Activated T-cell treated with anti-CD3 and anti-CD28 coated beads for 48 hours (primary cell): ENCODE measurements at places on chromosomes 13 and 19.

DNA sequence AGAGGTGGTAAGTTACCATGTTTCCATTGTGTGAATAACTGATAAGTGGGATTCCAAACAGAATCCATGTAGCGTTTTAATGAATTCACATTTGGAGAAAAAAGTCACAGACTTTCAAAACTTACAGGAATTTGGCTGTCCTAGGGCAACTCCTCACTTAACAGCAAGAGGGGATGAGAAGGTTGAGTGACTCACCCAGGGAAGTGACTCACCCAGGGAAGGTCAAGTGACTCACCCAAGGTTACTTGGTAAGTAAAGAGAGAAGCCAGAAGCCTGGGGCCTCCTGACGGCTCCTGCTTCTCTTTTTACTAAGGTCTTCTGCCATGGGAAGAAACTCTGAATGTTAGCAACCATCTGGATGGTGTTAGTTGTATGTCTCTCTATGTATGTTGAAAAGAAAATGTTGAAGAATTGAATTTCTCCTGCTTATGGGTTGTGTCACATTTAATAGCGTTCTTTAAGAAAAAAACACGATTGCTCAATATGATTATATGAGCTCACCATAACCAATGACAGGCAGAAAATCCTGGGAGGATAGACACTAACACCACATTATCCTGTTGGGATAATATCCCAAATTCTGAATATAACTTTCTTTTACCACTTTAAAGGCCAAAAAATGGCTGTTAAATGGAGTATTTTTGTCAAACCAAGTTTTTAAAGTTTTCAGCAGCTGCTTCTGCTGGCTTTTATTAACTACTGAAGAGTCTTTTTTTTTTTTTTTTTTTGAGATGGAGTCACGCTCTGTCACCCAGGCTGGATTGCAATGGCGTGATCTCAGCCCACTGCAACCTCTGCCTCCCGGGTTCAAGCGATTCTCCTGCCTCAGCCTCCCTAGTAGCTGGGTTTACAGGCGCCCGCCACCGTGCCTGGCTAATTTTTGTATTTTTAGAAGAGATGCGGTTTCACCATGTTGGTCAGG lies 195.6 kb downstream of the GGACT start:
- peak; percentile 47 for DNase-seq

- DNase-seq: no peak
These were observed 11.8 kb downstream of the PEPD start for GRCh38 chr19:33509774-33510173.

DNA sequence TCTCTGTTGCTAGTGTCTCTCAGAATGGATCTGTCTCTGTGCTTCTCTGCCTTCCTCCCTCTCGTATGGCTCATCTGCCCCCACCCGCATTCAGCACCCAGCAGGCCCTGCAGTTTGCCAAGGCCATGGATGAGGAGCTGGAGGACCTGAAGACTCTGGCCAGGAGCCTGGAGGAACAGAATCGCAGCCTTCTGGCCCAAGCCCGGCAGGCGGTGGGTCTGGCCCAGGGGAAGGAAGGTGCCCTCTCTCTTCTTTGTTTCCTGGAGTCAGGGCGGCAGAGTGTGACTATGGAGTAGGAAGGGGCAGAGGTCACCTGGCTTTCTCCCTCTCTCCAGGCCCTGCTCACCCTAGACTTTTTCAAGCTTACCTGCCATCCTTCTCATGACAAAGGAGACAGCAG lies 10.9 kb downstream of the KASH5 start:
- no peak for DNase-seq

DNA sequence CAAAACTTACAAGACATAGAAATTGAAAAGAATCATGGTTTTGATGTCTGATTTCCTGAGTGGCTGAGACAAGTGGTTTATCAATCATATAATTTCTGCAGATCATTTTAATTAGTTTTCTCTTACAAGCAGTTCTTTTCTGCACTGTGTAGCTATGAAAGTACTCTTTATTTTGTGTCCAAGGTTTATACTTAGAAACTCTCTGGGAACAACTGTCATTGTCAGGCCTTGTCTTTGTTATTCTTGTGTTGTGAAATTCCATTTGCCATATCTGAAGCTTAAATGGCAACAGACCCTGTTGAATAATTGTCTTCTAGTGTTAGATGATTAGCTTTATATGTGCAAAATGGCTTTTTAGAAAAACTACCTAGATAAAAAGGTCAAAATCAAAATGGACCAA lies 312.1 kb downstream of the FGF14 start:
- DNase-seq: no peak

- DNase-seq: no peak
These were observed 2.8 kb upstream of the ZNF181 start for GRCh38 chr19:34731019-34731829.

DNA sequence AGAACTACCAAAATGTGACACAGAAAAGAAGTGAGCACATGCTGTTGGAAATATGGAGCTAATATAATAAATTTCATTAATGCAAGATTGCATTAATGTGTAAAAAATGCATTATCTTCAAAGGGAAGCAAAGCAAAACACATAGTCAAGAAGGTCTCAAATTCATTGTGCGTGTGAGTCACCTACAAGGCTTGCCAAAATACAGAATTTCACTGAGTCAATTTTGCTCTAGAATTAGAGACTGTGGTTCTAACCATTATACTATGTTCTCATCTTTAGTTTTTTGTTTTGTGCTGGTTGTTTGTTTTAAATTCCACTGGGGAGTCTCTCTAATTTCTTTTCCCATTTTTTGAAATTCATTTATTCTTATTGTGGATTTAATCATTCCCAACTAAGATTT lies 149.8 kb upstream of the SLITRK1 start:
- no peak for DNase-seq

GRCh38 chr13:24050292-24050711 lies 110.2 kb upstream of the SPATA13 start:
- no peak for DNase-seq
